ENCODE measurements at places on chromosomes 12 and 14.

GRCh38 chr12:79527473-79527872 is 163.3 kb downstream of the PAWR start:
- DNase-seq: no peak

GRCh38 chr14:79742142-79742541 is 469.2 kb downstream of the DIO2 start:
- DNase-seq: no peak

DNA sequence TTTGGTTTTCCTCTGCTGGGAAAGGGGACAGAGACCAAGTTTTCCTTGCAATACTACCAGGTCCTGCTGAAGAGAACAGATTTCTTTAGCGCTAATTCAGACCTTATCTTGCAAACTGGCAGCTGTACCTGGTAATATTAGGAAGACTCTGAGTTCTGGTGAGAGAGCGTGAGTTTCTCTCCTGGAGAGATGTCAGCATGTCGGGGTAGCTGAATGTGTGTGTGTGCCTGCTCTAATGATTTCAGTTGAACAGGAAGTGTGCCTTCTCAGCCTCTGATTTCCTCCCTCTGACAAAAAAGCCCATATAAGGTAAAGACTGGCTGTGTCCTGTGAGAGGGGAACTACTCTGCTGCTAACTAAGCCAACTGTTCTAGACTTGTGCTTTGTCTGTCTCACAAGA is 10.3 kb upstream of the ERP27 start:
- peak; percentile 45 for DNase-seq

DNA sequence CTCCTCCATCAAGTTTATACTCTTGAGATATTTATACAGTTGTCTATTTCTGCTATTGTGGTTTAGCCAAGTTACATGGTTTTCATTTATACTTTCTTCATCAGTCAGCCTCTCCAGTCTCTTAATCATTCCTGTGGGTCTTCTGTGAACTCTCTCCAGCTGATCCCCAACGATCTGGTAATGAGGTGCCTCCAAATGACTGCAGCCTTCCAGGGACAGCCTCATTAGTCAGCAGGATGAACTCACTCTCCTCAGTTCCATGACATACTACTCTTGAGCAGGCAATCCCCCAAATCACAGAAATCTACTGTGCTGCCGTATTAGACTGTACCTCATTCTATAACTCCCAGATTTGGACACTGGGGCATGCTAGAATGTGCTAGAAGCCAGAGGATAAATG is 15.3 kb downstream of the AREL1 start:
- DNase-seq: no peak

DNA sequence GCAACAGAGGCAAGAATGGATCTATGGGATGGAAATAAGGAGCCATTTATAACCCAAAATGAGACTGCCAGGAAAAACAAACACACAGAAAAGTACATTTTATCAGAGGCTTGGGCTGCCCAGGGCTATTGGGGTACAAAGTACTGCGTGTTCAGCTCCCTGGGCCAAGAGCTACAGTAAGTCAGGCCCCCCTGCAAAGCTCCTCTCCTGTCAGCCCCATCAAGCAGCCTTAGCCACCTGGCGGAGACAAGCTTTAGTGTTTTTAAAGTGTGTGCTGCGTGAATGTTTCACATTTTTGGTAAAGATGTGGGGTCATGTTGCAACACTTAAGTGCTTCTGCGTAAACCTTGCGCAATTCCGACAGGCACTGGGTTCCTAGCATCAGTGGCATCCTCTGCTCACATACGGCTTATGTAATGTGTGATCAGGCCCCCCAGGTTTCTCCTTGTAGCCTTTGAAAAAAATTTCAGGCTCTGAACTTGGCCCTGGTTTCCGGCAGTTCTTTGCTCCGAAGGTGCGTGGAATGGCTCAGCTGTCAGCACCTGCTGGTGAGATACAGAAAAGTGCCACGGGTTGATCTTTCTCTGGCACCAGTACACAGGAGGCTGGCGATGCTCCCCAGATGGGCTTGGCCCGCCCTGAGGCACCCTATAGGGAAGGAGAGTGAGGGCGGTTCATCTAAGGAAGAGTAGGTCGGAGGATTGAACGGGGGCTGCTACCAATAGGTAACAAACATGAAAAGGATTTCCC is 198.7 kb upstream of the EEA1 start:
- DNase-seq: no peak

DNA sequence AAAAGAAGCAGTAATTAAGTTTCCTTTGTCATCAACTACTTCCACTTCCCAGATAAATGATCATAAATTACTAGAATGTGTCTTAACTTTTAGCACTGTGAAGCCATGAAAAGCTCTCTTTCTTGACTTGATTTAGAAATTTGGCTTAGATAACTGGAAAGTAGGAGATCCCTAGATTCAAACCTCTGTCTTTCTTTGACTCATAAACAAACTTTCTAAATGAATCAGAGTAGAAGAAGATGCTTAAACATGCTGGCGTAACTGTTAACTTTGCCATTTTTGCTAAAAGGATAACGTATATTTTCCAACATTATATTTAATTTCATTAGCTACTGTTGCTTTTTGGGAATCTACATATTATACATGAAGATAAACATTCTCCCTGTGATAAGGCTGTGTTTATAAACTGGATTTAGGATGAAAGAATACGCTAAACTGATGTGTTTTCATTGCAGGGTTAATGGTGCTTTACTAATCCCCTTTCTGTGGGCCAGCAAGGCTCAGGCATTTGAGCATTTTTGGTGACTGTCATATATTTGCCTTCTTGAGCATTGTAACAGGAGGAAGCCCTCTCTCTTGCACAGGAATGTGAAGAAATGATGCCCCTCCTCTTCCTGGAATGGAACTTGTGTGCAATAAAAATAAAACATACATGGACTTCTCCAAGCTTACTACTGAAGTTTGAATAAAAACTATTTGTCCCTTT is 301.4 kb downstream of the BMP4 start:
- DNase-seq: no peak

DNA sequence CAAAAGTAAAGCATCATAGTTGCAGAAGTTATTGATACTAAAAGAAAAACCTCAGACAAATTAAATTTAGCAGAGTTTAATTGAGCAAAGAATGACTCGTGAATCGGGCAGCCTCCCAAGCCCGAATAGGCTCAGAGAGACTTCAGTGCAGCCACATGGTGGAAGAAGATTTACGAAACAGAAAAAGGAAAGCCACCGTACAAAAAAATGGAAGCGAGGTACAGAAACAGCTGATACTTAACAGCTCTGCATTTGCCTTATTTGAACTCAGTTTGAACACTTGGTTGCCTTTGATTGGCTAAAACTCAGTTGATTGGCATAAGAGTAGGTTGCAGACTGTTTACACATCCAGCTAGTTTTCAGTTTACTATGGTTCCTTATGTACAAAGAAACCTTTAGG is 12.9 kb downstream of the TTC9 start:
- DNase-seq: peak; percentile 10

GRCh38 chr14:21924479-21924878 is 250.9 kb upstream of the OR4E1 start:
- DNase-seq: peak; percentile 87

- no peak for DNase-seq
Measured at GRCh38 chr12:69084816-69085378, 151.9 kb upstream of the CPM start.

DNA sequence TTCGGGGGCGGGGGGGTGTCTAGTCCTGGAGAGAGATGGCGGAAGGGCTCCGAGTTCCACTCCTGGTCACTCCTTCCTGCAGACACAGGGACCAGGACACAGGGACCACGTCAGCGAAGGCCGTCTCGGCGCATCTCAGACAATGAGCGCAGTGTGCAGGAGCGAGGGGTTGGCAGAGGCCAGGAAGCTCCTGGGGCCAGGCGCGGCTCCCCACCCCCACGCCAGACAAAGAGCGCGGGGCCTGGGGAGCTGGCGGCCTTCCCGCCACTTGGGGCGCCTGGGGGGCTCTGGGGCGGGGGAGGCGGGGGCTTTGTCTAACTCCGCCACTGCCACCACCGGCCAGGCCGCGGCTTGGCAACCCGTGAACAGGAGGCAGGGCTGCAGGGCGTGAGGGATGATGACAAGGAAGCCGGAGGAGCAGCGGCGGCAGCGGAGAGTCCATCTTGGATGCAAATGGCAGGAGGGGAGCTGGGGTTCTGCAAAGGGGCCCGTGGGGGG is 2.2 kb downstream of the CDK2AP1 start:
- DNase-seq: peak; percentile 90

GRCh38 chr14:31207287-31207754 is 272 bp downstream of the HECTD1 start:
- DNase-seq: no peak

DNA sequence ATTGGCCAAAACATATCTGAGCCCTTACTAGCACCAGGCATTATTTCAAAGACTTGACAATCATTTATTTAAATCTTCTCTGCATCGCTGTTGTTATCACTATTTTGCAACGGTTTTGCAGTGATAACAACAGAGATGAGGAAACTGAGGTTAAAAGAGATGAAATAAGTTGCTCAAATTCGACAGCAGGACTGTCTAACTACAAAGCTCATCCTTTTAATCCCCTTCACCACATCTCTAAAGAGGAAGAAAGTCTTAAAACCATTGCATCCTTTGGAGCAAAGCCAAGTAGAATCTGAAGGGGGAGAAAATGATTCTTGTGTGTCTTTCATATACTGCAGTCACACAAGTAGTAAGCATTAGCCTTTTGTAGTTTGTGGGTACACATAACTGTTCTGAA is 14.8 kb upstream of the ETNK1 start:
- DNase-seq: no peak

GRCh38 chr14:88879022-88879421 is 54.6 kb downstream of the TTC8 start:
- no peak for DNase-seq

- DNase-seq: no peak
Measured at GRCh38 chr12:109018296-109018695, 2.6 kb downstream of the SVOP start.

GRCh38 chr14:94787092-94787491 is 17.2 kb upstream of the GSC start:
- no peak for DNase-seq

DNA sequence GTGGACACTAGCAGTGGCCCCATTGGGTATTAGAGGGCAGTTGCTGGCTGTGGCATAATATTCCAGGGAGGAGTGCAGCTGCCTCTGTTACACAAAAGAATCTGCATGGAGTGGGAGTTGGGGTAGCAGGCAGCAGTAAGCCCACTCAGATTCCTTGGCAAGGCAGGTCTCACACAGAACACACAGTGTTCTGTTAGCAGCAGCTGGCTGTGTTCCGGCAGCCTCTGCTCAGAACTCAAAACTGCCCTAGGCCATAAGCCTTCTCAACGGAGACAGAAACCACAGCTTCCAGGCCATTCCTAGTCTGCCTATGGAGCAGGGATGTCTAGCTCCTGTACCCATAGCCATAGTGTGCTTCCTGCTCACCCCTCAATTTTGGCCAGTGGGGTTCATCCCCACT is 1085.4 kb downstream of the SLC6A15 start:
- DNase-seq: no peak

GRCh38 chr14:94921456-94921855 is 151.5 kb upstream of the GSC start:
- no peak for DNase-seq

GRCh38 chr12:3752096-3752709 is 706 bp downstream of the CRACR2A start:
- DNase-seq: peak; percentile 44

DNA sequence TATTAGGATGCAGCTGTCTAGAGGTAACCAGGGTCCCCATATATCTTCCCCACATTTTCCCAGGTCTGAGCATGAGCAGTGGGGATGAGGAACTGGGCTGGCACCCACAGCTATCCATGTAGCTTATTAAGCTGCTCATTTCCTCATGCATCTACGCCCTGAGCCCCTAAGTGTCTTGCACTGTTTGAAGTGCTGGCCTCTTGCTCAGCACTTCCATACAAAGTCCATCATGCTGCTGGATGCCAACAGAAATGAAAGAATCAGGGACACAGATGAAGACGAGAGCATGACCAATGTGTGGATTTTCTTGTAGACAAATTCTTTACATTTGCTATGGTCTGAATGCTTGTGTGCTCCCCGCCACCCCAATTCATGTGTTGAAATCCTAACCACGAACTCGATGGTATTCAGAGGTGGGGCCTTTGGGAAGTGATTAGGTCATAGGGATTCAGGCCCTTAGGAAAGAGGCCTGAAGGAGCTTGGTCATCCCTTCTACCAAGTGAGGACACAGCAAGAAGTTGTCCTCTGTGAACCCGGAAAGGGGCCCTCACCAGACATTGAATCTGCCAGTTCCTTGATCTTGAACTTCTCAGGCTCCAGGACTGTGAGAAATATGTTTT is 54.5 kb downstream of the C12orf75 start:
- DNase-seq: no peak

- DNase-seq: no peak
Measured at GRCh38 chr12:93243382-93243688, 134.4 kb upstream of the NUDT4 start.

DNA sequence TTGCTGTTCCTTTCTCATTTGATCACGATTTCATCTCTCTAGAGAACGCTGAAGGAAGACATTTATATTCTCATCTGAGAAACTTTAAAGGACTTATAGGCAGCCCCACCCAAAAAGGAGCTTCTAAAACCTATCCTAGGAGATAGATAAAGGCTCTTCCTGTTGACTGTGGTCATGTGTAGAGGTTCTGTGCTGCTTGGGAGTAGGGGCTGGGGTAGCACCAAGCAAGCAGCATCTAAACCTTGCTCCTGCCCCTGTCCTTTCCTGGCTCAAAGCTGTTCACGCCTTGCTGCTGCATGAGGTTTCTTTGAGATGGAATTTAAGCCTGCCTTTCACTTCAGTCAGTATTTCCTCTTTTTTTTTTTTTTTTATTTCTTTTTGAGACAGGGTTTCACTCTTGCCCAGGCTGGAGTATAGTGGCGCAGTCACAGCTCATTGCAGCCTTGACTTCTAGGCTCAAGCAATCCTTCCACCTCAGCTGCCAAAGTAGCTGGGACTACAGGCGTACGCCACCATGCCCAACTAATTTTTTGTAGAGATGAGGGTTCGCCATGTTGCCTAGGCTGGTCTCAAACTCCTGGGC is 41.4 kb downstream of the RAB35 start:
- DNase-seq: no peak

DNA sequence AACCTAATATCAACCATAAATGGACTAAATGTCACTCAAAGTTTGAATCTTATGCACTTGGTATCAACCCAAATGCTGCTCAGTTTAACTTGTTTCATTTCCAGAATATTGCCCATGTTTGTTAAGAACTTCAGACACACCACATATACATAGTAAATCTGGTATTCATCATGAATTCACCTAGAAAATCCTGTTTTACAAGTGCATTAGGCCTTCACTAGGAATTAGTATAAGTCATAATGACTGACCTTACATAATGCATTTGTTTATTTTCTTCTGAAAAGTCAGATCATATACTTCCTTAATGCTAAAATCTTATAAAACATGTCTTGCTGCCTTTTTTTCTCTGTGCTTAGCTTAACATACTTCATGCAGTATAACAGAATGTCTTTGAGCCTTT is 66.1 kb downstream of the ABCD2 start:
- DNase-seq: no peak

- DNase-seq: no peak
Measured at GRCh38 chr12:76445462-76445861, 97.2 kb upstream of the BBS10 start.

All from hematopoietic multipotent progenitor cell (in vitro differentiated cells).